Activated gamma-delta T cell treated with anti-CD3 and anti-CD28 coated beads, Interleukin-2, amount 50 U/mL, for 16 hours (primary cell): ENCODE measurements at places on chromosomes 4 and X.

DNA sequence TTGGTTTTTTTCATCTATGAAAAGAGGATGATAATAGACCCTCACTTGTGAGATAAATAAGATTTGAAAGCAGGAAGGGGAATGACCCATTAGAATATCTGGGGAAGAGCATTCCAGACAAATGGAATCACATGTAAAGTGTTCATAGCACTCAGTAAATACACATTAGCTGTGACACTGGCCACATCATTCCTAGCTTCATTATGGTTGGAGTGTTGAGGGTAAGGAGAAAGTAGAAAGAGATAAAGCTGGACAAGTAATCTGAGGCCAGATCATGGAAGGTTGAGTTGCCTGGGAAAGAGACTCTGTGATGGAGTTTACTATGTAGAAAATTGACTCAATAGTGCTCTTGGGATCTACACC, 6.9 kb upstream of the PGRMC1 start:
- DNase-seq: no peak

DNA sequence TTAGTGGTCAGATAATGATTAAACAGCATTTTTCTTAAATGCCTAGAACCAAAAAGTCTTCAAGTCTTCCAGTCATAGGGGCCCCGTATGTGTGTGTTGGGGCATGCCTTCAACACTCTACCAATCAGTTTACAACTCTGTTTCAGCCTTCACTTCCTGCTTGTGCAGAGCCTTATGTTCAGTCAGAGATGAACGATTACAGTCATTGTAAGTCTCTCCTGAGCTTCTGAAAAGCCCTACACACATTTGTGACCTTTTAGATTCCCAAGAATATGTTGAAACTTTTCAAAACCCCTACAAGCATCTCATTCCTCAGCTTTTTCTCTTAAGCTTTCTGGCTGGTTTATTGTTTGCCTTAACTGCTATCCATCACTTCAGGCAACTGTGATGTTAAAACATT, 591.2 kb downstream of the ZNF674 start:
- no peak for DNase-seq

DNA sequence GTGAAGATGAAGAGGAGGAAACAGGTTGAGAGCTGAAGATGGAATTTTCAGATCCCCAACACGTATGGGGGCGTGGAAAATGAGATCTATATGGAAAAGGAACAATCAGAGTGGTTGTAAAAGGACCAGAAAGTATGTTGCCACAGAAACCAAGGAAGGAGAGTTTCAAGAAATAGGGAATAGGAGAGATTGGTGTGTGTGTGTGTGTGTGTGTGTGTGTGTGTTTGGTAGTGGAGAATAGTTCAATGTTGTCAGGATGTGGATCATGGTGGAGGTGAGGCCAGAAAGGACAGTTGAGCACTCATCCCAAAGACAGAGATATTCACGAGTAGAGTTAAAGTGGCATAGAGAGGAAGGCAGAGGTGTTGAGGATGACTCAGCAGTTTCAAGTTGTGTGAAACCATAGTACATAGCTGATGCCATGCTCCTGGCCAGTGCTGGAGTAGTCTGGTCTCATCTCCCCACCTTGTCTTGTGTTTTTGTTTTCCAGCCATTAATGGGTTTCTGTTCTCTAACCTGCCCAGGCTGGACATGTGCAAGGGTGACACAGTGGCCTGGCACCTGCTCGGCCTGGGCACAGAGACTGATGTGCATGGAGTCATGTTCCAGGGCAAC, 36.1 kb downstream of the HEPH start:
- no peak for DNase-seq

GRCh38 chrX:109857584-109858228, 124.6 kb upstream of the ACSL4 start:
- no peak for DNase-seq

GRCh38 chr4:122712782-122713181, 19.7 kb upstream of the BBS12 start:
- DNase-seq: no peak

DNA sequence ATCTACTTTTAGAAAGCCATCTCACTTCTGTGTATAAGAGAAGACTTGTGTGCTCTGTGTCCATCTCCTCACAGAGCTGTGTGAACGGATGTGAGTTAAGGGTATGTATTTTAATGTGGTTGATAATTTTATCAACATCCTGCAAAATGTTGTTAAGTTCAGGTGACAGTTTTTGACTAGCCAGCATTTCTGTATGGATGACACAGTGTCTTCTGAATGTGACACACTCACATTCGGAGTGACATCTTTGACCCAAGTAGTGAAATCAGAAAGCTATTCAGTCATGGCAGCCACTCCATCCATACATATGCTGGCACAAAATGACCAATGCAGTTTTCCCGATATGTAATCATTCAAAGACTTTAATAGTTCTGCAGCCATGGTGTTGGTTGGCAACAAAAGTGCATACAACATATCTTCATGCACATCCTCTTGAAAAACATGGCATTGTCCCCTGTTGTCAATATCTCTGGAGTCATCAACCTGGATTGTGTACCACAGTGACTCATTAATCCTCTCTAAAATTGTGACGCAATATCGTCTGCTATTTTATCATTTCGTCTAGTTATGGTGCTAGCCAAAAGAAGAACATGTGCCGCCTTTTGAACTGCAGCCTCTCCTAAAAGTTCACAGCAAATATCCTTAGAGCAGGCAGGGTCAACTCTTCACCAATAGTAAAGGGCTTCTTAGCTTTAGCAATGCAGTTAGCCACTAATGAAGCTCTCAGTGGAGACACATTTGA, 6.8 kb upstream of the FGF2 start:
- no peak for DNase-seq

- no peak for DNase-seq
Measured at GRCh38 chr4:138665851-138666250, 349.7 kb upstream of the NOCT start.

DNA sequence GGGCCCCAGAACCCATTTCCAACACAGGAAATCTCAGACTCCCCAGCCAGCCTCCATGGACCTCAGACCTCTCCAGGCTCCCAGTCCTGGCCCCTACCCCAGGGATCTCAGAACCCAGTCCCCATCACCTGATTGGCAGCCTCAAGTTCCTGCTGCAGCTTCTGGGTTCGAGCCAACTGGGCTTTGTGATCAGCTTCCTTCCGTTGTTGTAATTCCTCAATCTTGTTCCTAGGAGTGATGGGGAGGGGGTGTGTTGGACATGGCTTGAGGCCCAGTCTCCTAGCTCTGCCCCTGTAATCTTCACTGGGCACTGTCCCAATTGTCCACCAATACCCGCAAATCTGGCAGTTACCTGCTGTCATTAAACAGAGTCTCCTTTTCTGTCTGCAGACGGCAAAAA, 12.6 kb downstream of the GRIPAP1 start:
- no peak for DNase-seq

- DNase-seq: no peak
Measured at GRCh38 chrX:149131774-149132173, 373.3 kb downstream of the IDS start.

- no peak for DNase-seq
Measured at GRCh38 chrX:18647621-18648020, 24.3 kb downstream of the RS1 start.

DNA sequence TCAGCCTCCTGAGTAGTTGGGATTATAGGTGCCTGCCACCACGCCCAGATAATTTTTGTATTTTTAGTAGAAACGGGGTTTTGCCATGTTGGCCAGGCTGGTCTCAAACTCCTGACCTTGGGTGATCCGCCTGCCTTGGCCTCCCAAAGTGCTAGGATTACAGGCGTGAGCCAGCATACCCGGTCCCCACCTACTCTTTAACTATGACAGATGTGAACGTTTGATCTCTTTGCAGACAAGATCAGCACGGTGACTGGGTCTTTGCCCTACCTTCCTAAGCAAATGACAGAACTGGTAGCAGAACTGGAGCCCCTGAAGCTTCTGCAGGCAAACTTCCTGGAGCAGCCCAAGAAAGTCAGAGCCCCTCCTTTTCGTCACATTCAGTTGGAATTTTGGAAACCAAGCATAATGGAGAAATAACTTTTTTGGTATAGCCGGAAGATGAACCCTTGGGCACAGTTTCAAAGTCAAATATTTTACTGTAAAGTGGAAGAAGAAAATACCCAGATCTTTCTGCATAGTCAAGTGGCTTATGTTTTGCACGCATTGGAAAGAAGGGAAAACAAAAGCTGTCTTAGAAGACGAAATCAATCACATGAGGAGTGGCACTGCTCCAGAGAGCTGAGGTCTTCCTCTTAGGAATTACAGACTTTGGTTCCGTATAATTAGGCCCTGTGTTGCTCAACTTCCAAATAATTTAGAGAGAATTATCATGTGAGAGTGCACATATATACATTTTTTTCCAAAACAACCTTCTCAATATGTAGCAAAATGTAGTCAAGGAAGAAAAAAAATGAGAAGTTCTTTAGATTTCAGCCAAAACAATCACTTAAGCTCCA, 90.6 kb downstream of the SORBS2 start:
- DNase-seq: no peak
